ENCODE measurements at places on chromosomes 12 and 14. TPM values are rescaled to one million over a fixed set of nuclear protein-coding genes. Genes with fewer than 3 reads are reported as not detected.

SLCO1B3 gene
- total RNA-seq = 40.4 TPM

ZNF705A gene
- not detected for total RNA-seq

CLEC2B gene
- total RNA-seq = not detected

CBX5 gene
- total RNA-seq = 173 TPM

WIF1 gene
- not detected for total RNA-seq

IFNG-AS1 gene
- not detected for total RNA-seq

TRIM9 gene
- 1.6 TPM for total RNA-seq

GLIPR1L1 gene
- not detected for total RNA-seq

LTB4R2 gene
- total RNA-seq = 25.8 TPM
